Suppressor macrophage treated with lipopolysaccharide for 1 hour (primary cell): ENCODE measurements at places on chromosomes 1 and 21.
A peak's percentile ranks its signal among the peaks of the same experiment; 100 is the strongest.

DNA sequence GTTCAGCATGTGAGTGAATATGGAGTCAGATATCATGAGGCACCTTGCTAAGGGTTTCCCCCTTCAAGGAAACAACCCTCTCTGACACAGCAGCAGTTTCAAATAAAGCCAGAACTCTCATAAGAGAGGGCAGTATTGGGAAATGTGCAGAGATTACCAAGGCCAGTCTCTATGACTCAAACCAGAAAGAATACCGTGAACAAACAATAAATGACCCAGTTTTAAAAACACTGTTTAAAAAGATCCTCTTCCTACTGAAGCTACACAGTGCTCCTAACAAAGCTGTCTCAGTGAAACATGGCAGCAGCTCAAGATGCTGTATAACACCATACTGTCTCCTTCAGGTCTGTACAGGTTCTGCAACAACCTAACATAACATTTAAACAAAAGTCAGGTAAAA is 102.6 kb downstream of the KIAA0319L start:
- DNase-seq, result peak; percentile 79

GRCh38 chr1:237931581-237931980 is 40.9 kb upstream of the ZP4 start:
- DNase-seq, result no peak

DNA sequence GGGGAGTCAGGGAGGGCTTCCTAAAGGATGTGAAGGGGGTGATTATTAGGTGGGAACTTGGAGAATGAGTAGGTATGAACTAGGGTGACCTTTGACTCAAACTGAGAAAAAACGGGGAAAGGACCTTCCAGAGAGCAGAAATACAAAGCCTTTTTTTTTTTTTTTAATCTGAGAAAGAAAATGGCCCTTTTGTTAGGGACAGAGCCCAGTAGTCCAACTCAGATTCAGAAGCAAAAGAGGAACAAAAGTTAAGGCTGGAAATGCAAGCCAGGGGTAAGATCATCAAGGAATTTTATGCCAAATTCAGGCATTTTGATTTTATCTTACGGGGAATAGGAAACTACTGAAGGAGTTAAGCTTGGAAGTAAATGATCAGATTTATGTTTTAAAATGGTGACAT is 96.0 kb upstream of the SMYD2 start:
- DNase-seq, result no peak

GRCh38 chr1:89149976-89150375 is 24.1 kb upstream of the GBP2 start:
- DNase-seq, result no peak

DNA sequence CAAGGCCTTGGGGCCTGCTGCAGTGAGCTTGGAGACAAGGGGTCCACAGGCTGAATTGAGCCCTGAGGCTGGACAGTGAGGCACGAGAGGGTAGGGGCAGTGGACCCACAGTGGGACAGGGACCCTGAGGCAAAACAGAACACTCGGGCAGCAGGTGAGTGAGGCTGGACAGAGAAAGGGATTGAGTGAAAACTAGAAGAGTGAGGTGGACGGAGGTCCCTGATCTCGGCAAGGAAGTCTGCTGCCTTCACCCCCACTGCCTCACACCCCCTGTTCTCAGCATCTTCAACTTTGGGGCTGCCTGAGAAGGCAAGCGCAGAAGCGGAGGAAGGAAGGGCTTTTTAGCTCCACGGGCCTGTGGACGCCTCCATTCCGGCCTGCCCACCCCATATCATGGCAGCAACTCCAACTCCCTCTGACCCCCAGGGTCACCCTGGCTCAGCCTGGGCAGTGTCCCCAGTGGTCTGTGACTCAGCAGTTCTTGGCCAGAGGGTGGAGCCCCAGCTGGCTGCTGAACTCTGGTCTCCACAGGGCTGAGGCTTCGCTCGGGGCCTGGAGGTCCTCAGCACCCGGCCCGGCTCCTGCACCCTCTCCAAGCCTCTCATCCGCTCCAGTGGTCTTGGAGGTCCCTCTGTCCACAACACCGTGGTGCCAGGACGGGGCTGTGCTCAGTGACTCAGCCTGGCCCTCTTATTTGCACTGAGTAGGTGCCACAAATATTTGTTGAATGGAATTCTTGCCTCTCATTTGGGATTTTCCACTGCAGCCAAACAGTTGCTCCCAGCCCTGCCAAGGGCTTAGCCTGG is 60.0 kb upstream of the EPS8L3 start:
- DNase-seq, result peak; percentile 56

DNA sequence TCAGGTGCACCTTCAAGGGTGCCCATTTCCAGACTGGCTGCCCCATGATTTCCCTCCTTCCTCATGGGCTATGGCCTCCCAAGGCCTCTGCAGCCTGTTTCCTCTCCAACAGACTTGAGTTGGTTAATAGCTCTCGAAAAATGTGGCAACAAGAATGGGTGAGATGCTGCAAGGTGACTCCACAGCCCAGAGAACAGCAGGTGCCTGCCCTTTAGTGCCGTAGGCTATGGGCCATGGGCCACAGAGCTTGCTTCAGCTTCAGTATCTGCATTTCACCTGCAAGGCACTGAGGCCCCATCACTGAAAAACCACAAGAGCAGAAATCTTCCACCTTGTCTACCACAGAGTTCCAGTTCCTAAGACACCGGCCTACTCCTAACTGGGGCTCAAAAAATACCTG is 122.0 kb downstream of the ETS2 start:
- DNase-seq, result no peak

DNA sequence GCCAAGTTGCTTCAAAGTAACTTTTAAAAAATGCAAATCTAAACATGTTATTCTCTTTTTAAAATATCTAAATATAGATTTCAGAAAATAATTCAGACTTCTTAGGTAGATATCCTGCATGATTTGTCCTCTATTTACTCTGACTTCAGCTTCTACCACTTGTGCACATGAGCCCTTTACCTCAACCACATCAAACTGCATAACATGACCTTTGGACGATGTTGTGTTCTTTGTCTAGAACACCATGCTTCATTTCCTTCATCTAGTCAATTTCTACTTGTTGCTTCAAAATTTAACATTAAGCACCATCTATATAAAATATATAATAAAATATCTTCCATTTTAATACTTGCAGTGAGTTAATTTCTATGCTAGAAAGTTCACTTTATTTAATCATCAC is 96.9 kb downstream of the PLPP3 start:
- no peak for DNase-seq

- DNase-seq, result peak; percentile 81
Measured at GRCh38 chr21:32412162-32413014, at the start of gene EVA1C. Gene EVA1C, plus strand, starts transcription at chr21:32412706. Its CDS starts 148 bp downstream, at chr21:32412854.

- no peak for DNase-seq
Measured at GRCh38 chr1:116318897-116319296, 54.1 kb upstream of the ATP1A1 start.

GRCh38 chr1:115475252-115475651 is 137.2 kb upstream of the NGF start:
- DNase-seq, result no peak

DNA sequence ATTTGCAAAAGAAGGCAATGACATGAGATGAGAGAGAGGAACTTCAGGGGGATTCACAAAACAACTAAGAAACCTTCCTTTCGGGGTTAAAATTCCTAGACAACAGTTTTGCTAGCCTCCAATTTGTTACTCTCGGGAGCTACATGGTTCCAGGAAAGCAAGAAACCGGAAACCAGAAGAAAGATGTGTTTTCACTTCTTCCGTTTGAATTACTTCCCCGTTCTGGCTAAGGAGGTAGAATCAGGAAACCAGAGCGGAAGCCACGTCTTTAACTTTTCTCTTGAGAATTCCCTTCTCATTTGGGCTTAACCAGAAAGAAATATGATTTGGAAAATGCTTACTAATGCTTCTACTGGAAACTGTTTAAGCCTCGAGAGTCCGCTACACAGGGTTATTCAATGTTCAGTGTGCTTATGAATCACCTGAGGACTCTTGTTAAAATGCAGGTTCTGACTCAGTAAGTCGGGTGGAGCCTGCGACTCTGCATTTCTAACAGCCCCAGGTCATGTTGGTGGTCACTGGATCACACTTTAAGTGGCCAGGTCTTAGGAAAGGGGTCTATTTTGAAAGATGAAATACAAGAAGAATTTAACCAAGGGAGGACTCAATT is 43.5 kb upstream of the MCOLN3 start:
- DNase-seq, result peak; percentile 29

- peak; percentile 75 for DNase-seq
Measured at GRCh38 chr1:175319112-175319911, 126.7 kb upstream of the KIAA0040 start.

- peak; percentile 68 for DNase-seq
Measured at GRCh38 chr1:161195171-161195570, 3.7 kb downstream of the ADAMTS4 start.

DNA sequence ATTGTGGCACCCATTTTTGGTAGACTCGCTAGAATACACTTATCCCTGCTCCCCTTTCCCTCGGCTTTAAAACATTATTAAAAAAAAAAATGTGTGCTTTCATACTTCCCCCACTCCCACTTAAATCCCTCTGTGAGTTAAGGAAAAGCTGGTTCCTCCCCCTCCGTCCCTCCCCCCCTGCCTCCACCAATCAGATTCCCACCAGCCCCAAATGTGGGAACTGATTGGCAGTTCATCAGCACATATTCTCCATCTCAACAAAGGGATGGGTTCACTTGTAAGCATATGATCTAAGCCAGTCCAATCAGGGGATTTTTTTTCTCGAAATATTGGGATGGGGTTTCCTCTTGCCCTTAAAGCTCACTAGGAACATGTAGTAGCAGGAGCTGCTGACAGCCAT is 10.8 kb upstream of the FYB2 start:
- DNase-seq, result no peak

GRCh38 chr21:43603641-43604504 is 55.4 kb downstream of the HSF2BP start:
- DNase-seq, result peak; percentile 58

- DNase-seq, result no peak
Measured at GRCh38 chr1:85611425-85611824, 30.9 kb downstream of the CCN1 start.

DNA sequence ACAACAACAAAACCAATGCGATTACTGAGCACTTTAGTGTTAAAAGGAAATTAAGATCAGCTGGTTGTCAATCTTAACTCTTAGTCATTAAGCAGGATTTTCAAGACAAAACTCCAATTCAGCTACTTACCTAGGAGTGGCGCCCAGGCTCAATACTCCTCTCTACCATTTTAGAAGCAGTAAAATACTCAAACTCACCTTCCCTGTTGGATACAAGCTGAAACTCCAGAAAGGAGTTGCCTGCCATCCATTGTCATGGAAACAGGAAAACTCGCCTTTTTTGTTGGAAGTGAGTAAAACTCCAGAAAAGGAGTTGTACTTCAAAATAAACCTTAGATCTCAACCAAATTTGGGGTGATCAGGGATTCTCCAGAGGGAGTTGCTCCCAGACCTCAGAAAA is 127.0 kb upstream of the F3 start:
- no peak for DNase-seq

- no peak for DNase-seq
Measured at GRCh38 chr1:2495026-2495425, 18.9 kb downstream of the PLCH2 start.

DNA sequence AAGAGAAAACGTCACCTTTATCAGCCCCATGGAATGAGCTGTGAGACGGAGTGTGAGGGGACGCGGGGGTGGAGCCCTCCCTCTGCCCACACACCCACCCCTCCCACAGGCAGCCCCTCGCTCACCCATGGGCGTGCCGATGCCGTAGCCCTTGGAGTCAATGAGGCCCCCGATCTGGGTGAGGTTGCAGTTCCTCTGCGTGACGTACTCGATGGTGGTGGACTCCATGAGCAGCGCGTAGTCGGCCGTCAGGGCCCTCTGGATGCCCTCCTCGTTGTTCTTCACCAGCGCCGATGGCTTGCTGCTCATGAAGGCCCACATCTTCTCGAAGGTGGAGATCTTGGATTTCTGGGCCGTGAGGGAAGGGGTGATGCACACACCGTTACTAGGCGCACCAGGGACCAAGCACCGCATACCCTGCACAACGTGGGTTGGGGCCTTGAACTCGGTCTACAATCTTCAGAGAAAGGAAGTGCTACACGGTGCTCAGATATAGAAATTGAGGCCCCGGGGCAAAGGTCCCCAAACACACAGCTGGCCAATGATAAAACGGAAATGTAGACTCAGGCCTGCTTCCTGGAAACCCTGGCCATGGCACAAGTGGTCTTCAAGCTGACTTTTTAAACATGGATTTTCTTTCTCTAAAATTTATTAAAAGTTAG is 228.2 kb downstream of the GRIK3 start:
- no peak for DNase-seq

GRCh38 chr1:30966690-30967369 is 58.3 kb upstream of the SDC3 start:
- DNase-seq, result no peak

GRCh38 chr21:27519361-27519760 is 552.5 kb upstream of the ADAMTS5 start:
- DNase-seq, result no peak

GRCh38 chr1:235078480-235079381 is 49.9 kb downstream of the TOMM20 start:
- DNase-seq, result peak; percentile 62

- no peak for DNase-seq
Measured at GRCh38 chr1:58939666-58940370, 156.0 kb upstream of the JUN start.

- DNase-seq, result peak; percentile 76
Measured at GRCh38 chr1:1290238-1290731, 10.0 kb downstream of the SCNN1D start.

- peak; percentile 13 for DNase-seq
Measured at GRCh38 chr1:68180441-68181164, 51.7 kb downstream of the WLS start.

GRCh38 chr1:221963742-221964141 is 221.9 kb upstream of the DUSP10 start:
- DNase-seq, result no peak

DNA sequence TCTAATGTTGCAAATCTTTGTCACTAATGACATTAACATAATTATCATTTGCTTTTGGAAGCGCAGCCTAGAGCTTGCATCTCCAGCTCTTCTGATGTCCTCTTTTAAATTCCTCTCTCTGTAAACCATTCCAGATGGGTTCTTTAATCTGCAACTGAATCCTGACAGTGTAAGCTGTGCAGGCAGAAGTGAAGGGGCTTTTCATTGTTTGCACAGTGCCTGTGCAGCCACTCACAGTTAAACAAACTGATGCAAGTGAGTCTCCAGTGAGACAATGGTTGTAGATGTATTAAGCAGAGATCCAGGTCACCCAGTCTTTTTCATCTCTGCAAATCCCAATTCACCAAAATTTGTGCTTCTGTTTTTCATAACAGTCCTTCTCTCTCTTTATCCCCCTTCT is 22.5 kb upstream of the FCRL5 start:
- no peak for DNase-seq

GRCh38 chr1:91836331-91837040 is 49.5 kb downstream of the TGFBR3 start:
- no peak for DNase-seq
